ENCODE measurements at places on chromosomes 12 and 14.

DNA sequence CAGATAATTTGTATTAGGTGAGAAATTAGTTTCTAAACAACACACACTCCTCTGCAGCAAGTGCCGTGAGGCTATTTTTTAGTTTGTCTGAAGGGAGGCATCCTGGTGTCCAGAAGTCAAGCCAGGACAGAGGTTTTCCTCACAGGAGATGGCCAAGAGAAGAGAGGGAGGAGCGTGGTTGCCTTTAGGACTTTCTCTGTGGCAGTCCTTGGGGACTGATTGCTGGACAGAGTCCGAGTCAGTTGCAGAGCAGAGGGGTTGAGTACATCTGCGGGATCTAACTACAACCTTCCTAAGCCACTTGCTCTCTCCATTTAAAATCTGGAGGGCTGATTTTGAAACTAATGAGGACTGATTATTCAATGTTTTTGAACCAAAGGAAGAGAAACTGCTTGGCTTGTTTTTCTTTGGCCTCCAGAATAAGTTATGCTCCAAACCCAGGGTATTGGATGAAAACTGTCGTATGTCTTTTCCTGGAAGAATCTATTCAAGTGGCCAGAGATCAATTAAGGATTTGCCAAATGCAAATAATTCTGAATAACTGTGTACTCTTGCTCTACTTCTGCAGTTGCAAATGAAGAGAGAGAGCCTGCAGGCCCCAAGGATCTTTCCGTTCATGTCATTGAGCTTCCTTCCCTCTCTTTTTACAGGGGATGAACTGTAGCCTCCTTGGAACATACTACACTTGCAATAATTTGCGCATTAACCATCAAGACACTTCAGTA is 1.2 kb downstream of the SLCO1C1 start:
- peak; percentile 13 for DNase-seq

DNA sequence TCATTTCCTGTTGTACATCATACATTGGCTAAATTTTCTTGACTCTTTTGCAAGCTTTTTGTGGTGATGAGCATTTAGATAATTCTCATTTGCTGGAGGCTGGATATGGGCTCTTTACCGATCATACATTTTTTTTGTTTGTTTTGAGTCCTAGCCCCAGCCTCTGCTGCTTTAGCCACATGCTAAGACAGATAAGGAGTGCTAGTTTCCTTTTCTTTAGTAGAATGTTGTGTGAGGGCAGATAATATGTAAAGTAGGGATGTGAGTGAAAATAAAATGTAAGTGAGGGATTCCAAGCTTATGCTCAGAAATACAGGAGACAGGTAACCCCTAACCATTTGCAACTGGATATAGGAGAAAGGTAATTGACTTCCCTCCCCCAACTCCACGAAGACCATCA is 405.7 kb downstream of the TRHDE start:
- peak; percentile 2 for DNase-seq

- DNase-seq: peak; percentile 29
Measured at GRCh38 chr14:68449561-68450181, 343.2 kb downstream of the ZFP36L1 start.

GRCh38 chr12:111045941-111046340 is 125.6 kb upstream of the MYL2 start:
- no peak for DNase-seq

- DNase-seq: no peak
Measured at GRCh38 chr14:101575581-101575980, 14.3 kb downstream of the DIO3 start.

- no peak for DNase-seq
Measured at GRCh38 chr12:95470300-95470699, 3.7 kb upstream of the METAP2 start.

GRCh38 chr12:6871052-6871957 is 1.8 kb downstream of the SPSB2 start:
- DNase-seq: no peak

DNA sequence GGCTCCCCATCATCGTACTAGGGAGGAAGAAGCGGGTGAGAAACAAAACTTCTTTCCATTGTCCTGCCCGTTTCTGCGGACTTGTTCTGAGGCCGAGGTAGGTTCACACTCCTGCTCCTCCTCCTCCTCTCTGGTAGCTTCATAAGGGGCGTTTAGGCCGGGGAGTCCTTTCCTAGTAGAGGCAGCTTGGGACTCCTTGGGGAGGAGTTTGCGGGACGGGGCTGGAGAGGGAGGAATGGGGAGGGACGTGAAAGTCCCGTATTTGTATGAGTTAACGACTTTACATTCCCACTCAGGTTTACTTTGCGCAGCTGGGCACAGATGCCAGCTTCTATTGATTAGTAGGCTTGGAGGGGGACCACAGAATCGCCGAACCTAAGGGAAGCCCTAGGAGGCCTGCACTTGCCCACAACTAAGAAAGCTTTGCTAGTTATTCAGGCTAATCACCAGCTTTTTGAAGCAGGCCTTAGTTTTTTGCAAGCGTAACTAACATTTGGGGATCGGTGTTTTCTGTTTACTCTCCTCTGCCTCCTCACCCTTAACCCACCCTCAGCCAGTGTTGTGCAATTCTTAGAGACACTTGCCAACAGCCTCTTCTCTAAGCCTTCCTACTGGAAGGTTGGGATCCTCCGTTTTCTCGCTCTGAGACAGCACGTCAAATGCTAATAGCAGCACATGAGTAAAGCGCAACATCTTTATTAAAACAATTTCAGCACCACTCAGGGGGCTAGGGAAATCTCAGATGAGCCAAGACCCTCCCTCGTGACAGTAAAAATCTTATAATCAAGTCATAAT is 499 bp downstream of the RNASE4 start:
- peak; percentile 52 for DNase-seq

GRCh38 chr14:36066636-36067035 is 109.9 kb downstream of the PTCSC3 start:
- no peak for DNase-seq

DNA sequence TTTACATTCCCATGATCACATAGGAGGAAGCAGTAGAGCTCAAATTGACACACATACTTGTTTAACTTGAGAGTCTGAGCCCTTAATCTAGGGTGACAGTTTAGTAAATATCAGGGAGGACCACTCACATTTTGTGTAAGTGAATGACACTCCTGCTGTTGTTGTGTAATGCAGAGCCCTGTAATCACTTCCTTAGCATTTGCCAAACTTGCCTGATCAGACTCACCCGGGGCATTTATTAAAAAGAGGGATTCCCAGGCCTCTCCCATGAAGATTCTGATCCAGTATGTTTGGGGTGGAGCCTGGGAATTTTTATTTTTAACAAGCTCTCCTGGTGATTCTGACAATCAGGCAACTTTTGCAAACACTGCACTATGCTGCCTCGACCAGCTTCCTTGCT is 119.6 kb downstream of the NUAK1 start:
- no peak for DNase-seq

DNA sequence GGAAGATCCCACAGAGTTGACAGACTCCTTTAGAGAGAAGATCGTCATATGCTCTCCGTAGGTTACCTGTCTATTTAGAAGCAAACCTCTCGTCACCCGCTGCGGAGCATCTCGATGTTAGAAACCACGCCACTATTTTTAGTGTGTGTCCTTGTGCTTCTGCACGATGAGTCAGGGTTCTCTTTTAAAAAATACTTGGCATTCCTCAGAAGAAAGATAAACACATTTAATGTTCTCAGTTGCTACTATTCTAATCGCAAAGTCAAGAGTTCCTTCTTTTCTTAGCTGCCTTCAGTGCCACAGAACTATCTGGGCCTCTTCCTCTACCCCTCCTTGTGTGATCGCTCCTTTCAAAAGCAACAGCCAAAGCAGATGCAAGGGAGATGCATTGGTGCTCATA is 192.4 kb downstream of the PELI2 start:
- DNase-seq: peak; percentile 62

- DNase-seq: no peak
Measured at GRCh38 chr12:15206831-15207389, 14.3 kb downstream of the RERG start.

GRCh38 chr12:109768901-109769670 is 55.5 kb downstream of the FAM222A start:
- DNase-seq: no peak

DNA sequence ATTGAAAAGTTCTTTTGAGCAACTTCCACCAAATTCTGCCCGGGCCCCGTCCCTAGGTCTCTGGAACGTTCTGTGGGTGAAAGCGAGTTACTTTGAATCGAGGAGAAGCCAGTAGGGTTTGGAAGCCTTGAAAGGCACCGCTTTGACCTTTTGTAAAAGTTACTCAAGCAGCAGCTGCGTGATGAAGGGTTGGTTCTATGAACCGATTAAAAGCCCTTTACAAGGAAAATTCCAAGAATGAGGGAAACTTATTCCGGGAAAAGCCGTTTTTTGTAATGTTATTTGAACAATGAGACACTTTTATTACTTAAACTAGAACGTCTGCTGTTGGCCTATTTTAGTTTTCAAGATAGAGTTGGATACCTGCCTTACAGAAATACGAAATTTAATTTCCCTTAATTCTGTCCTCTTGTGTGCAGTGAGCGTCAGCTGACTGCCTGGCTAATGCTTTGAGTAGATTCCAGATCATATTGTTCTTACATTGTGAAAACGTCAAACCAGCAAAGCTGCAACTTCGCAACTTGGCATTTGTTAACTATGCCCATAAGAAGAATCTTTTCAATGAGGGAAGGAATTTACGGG is 906 bp downstream of the LARP4 start:
- DNase-seq: peak; percentile 79

DNA sequence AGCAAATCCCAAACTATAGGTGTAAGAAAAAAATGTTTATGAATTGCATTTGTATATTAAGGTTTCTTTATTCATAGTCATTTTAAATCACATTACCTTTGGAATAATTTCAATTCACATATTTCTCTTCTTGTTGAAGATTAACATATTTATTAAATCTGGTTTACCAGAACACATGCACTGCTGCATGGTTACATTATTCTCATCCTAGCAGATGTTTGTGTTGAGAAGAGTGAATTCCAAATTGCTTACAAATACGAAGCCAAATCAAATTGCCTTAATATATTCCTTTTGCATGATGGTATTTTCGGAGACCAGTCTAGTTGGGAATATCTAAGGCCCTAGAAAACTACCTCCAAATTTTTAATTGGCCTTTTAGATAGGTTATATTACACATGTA is 130.6 kb downstream of the PLEKHA5 start:
- no peak for DNase-seq

DNA sequence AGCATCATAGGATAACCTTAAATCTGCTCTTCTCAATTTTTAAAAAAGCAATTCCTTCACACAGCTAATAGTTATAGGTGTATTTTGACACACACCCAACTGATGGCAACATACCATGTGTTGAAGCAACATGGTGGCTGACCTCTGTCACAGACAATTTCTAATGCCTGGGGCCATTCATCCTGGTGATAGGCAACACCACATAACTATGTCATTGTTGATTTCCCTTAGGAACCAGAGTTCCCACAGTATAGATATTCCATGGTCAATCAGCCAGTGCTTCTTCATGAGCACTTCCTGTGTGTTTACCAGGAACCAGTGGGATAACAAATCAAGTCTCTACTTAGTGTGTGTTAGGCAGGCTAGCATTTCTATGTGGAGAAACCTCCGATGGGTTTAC is 88.3 kb downstream of the FIGNL2 start:
- no peak for DNase-seq

GRCh38 chr14:57796556-57796955 is 69.3 kb downstream of the SLC35F4 start:
- DNase-seq: no peak

DNA sequence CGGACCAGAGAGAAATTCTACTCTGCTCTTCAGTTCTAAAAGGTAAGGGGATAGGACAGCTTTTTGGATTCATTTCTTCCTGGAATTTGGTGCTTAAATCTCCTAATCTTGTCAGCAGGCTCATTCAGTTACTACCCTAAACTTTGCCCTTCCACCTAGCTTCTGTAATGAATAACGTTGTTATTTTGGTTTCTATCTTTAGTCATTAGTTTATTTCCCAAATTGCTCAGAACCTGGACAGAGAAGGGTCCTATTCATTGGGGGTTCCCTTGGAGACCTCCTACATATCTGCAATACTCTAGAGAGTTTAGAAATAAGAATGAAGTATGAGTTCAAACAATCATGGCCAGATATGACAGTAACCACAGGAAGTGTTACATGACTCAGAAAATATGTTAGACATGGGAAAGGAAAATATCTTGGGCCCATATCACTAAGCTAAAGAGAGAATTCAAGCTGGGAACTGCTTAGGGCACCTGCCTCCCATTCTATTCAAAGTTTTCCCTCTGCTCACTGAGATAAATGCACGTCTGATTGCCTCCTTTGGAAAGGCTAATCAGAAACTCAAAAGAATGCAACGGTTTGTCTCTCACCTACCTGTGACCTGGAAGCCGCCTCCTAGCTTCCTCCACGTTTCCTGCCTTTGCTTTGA is 87.9 kb downstream of the GAS2L3 start:
- DNase-seq: peak; percentile 69

DNA sequence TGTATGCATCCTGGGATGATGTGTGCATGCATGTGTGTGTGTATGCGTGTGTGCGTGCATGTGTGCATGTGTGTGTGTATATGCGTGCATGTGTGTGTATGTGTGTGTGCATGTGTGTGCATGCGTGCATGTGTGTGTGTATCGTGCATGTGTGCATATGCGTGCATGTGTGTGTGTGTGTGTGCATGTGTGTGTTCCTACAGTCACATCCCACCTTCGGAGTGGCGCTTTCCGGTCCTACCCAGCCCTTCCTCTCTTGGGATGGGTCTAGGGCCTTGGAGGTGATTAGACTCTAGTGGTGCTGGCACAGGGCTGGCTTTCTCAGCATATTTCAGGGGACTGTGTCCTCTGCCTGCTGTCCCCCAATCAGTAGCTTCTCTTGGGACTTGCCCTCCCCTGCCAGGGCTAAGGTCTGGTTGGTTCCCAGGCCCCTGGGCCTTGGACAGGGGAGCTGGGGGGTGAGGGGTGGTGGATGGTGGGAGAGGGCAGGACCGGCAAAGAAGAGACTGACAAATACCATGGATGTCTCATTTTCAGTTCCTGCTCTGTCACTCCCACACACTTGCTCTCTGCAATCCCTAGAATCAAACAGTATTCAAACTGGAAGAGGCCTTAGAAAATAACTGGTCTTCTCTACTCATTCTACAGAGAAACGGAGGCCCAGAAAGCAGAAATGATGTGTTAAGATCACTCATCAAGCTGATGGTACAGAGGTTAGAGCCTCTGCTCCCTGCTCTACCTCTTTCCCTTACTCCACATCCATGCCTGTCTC is 21.9 kb upstream of the FAIM2 start:
- DNase-seq: no peak
